ENCODE measurements at places on chromosomes 6 and 20.
A peak's percentile ranks its signal among the peaks of the same experiment; 100 is the strongest.

DNA sequence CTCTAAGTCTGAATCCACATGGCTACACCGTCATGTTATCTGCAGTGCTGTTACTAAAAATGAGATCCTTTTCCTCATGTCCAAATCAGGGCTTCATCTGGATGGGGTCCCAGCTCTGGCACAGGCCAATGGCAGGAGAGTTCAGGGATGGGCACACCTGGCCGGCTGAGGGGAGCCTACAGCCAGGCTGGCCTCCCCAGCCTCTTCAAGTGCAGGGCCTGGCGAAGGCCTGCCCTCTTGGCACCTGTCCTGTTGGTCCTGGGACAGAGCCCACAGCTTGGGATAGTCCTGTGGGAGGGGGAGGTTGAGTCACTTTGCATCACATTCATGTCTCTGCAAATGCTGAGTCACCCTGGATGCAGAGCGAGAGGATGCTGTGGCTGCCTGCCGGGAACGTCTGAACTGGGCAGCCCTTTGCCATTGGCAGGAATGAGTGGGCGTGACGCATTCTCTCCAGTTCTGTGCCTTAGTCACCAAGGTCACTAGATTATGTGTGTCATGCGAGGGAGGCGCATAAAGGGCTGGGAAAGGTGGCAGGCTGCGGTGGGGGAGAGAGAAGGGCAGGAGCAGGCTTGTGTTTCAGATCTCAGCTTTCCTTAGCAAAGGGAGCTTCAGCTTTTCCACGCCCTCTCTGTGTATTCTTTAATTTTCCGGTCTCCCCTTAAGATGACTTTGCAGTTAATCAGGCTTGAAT, 223.2 kb upstream of the ECI2 start:
- peak; percentile 97 for DNase-seq

GRCh38 chr20:43862438-43862837, 52.2 kb upstream of the TOX2 start:
- no peak for DNase-seq

GRCh38 chr6:77074037-77074713, 389.1 kb downstream of the HTR1B start:
- no peak for DNase-seq

DNA sequence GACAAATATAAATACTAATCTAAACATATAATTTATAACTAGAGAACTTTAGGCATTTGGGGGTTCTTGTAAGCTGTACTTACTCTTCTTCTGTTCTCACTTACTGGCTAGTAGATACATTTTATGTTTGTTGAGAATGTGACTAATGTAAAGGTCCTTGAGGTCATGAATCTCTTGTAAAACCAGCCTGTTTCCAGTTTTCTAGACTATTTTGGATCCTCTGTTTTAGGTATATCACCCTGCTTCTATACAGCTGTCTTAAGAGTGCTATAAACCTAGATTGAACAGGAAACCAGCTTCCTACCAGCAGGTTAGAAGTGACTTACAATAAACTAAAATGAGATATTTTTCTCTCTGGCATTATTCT, 134.2 kb downstream of the PLCB4 start:
- no peak for DNase-seq

DNA sequence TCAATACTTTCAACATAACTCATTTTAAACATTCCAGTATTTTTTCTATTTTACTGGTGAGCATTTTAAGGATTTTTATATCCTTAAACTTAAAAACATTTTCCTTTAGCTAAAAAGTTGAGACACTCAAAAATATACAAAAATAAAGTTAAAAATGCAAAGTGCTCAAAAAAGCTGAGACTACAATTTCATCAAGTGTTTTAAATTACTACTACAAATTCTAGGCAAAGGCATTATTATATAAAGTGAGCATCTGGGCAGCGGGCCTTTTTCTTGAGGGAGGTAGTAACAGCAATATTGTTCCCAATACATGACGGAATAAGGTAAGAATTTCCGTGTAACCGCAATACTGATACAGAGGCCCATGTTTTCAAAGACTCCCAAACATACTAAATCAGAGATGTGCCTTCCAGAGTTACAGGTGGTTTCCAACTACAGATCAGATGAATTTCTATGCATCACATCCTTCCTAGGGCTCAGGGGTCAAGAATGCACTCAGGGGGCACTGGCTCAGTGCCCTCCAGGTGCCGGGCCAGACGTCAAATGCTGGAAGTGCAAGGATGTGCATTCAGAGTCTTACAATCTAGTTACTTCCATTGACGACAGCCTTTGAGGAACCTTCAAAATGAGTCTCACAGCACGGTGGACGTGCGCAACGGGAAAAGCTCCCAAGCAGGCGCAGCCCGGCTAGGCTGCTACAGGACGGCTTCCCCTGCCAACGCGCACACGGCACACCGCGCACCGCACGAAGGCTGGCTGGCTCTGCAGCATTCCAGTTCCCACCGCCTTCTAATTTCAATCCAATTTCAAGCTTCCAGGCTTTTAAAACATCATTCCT, 1.7 kb downstream of the PHF10 start:
- DNase-seq, result peak; percentile 91

- no peak for DNase-seq
These were observed 32.8 kb downstream of the PRDM1 start for GRCh38 chr6:106118835-106119431.

GRCh38 chr20:10113746-10114145, 79.0 kb downstream of the ANKEF1 start:
- DNase-seq, result no peak

GRCh38 chr20:9531581-9531980, 17.2 kb downstream of the LAMP5 start:
- no peak for DNase-seq

- DNase-seq, result no peak
These were observed 63.5 kb downstream of the SLC2A10 start for GRCh38 chr20:46772901-46773300.

GRCh38 chr20:57785720-57786119, 75.9 kb upstream of the PMEPA1 start:
- DNase-seq, result no peak

Measured in amniotic epithelial cell (primary cell).